ENCODE measurements at places on chromosomes 4 and X. TPM values are rescaled to one million over a fixed set of nuclear protein-coding genes. Genes with fewer than 3 reads are reported as not detected.

GRCh38 chrX:17737986-17738713 lies 857 bp downstream of the SCML1 start:
- DNase-seq: no peak

DNA sequence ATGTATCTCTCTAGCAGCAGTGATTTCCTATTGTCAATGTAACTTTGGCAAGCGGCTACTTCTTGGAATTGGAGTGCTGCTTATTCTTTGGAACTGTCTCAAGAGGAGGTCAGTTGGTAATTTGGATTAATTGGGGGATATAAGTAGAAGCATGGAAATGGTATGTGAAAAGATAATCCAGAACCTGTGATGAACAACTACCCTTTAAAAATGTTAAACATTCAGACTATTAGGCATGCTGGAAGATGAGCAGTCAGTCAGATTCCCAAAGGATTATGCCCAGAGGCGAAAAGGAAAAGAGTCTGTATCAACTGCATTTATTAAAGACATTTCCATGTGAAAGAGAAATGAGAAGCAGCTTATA lies 62.5 kb downstream of the SEC24D start:
- DNase-seq: no peak

DNA sequence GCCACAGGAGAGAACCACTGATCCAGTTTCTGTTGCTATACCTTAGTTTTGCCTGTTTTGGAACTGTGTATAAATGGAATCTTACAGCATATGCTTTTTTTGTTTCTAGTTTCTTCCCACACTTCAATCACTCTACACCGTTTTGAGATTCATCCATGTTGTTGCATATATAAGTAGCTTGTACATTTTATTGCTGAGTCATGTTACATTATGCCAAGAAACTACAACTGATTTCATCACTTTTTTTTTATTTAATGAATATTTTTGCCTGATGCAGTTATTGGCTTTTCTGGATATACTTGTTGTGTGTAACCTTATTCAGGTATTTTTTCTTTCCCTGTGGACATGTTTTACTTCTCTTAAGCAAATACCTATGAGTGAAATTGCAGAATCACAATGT lies 1135.9 kb downstream of the RAPGEF2 start:
- no peak for DNase-seq

DNA sequence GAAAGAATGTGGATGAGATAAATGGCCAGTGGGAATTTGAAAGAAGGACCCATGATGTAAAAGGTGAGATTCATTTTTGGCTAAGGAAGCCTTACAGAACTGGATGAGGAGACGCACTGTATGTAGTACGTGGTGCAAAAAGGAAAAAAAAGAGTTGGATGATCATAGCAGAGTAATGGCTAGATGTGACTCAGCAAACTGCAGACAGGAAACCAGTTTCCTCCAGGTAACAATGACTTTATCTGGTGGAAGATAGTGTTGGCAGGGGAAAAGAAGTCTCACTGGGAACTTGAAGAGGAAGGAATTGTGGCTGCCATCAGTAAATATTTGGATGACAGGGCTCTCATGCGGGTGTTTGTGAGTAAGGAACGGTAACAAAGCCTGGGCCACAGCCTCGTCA lies 243.2 kb downstream of the CPE start:
- DNase-seq: no peak

DNA sequence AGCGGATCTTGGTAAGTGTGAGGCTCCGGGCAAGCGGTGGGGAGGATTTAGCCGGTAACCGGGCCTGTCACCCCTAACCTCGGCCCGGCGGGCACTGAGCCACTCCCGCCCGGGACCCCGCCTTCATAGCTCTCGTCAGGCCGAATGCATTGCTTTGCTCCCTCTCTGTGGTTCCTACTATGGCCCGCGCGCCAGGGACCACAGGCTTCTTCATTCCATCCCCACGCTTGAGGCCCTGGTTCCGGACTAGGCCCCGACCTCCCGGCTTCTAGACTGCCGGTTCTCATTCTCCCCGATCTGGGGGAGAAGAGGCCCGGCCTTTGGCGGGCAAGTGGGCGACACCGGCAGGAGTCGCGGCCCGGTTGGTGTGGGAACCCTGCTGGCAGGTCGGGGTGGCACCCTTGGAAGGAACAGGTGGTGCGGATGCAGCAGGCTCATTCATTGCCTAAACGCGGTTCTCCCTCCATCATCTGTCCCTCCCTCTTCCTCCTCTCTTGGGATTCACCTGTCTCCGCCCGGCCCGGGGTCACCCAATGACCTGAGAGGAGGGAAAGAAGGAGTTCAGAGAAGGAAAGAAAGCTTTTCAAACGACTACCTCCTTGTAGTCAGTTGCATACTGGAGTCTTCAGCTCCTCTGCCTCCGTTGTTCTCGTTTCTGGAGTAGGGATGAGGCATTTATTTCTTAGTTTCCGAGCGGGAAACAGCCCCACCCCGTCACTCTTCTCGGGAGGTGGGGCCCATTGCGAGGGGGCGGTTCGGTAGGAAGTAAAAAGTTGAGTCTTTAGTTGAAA lies at the start of gene NDUFC1:
NDUFC1 (minus strand) TSS at position 657 of the 791 bp plus-strand sequence. CDS start 6,679 bp downstream, outside the sequence.
- DNase-seq: peak; percentile 77

DNA sequence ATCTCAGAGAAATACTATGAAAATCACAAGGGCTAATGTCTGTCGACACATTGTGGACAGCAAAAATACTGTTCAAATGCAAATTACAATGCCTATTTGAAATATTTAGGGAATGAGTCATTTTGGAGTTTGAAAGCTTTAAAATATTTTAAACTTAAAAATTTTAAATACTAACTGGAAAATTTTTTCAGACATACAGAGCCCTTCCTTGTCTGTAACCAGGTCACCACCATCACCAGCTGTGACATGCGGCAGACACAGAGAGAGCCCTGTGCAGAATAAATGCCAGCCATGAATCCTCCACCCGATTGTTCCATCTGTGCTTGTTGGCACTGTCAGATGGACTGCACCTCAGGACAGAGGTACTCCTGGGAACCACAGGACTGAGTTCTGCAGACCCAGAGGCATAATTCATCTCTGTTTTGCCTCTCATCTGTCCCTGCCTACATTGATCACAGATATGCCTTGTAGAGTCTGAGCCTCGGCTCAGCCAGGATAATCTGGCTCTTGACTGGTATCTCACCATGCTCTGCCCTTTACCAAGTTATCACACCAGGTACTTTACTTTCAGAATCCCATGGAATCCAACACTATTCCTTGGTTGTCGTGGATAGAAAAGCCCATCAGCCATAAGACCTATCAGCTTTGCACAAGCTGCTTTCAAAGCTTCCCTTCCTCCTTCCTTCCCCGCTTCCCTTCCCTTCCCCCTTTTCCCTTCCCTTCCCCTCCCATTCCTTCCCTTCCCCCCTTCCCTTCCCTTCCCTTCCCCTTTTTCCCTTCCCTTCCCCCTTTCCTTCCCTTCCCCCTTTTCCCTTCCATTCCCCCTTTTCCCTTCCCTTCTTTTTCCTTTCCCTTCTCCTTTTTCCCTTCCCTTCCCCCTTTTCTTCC lies 67.2 kb downstream of the TBC1D9 start:
- no peak for DNase-seq

DNA sequence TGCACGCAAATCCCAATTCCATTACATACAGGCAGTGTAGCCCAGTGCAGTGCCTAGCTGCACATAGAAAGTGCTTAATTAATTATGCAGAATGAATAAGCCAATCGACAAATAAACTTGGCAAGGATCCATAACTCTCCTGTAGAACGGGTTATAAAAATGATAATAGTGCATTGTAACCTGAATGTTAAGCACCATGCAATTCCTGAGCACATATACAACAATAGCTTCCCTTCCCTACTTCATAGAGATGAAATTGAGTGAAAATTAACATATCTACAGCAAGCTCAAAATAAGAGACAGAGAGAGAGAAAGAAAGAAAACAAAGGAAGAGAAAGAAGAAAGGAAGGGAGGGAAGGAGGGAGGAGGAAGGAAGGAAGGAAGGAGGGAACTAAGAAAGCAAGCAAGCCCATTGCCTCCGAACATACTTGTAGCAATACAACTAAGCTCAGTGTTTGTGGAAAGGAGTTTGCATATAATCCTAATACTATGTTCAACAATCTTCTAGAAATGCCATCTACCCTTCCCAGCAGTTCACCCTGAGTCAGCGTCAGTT lies 1074.0 kb upstream of the LCORL start:
- no peak for DNase-seq

DNA sequence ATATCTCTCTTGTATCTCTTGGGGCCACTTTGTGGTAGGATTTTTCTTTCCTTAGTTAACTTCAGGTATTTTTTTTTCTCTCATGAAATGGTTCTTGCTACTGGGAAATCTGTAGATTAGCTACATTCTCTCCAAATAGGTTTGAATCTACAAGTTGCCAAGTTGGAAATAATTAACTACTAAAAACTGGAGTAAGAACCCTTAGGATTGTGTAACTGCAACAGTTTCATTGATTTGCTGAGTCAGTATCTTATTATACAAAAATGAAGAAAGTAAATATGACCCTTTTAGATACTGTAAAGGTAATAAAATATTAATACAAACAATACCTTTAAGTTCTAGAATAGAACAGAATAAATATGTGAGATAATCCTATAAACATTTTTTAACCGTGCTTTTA lies 327.9 kb downstream of the CXXC4 start:
- no peak for DNase-seq

GRCh38 chr4:159163521-159163920 lies 60.6 kb downstream of the RAPGEF2 start:
- no peak for DNase-seq

DNA sequence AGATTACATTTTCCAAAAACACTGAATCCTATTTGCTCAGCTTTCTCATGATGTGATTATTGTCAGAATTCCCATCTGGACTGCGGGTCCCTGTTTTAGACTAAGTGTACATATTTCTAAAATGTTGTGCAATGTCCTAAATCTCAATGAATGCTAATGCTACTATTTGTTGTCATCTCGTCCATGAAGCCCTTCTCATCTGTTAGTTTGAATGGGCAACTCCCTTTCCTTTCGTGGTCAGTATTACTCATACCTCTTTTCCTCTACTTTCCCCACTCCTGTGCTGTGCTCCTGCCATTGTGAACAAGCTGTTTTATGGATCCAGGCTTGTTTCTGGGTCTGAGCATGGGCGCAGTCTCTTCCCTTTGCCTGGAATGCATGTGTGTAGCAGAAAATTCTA lies 91.0 kb downstream of the MID1 start:
- DNase-seq: no peak

DNA sequence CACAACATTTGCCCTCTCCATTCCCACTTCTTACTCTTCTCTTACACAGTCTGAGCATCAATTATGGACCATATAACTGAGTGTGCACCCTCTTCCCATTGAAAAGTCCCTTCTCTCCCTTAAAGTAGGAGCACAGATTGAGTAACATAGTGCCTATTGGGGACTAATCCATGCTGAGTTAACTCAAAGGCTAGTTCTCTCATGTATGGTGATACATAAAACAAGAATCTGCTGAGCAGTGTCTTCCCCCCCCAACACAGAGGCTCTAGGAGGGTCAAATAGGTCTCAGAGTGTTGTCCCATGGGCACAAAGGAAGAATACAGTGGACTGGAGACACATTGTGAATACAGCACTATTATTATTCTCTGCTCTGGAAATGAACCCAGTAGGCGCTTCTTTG lies 274.6 kb upstream of the BOD1L1 start:
- DNase-seq: no peak

- DNase-seq: no peak
These were observed 8.6 kb downstream of the BLOC1S4 start for GRCh38 chr4:6724421-6725111.

DNA sequence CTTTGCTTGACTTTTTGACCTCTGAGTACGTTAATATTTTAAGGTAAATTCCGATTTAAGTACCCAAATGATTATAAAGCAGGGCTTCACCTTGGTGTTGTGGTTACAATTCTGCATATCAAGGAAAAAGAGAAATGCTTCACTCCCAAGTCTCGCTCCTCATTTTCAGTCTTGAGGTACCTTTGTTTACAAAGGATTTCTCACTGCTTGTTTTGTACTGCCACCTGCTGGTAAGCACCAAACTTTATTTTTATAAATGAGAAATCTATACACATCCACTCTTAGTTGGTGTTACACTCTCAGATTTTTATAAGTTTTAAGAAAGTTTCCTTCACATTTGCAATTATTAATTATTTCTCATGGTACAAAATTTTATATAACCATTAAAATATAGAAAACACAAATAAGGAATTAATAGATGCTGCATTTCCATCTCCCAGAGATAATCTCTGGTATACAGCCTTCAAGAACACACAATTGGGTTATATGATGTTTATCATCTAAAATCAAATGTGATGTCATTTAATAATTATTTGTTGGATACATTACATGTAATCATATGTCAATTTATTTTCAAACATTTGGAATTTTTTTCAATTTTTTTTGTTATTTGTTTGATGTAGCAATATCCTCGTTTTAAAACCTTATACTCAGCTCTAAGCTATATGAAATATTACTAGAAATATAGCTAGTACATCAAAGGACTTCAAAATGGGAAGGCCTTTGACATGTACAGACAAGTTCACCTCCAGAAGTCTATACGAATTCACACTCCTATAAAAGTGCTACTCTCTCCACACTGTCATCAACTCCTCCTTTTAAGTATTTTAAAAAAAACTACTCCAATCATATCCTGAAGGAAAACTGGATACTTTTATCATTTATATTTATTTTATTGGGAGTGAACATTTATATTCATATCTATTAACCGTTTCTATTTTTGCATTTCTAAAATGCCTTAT lies 179.9 kb downstream of the KCNIP4 start:
- DNase-seq: no peak

GRCh38 chr4:125115476-125115875 lies 199.3 kb upstream of the FAT4 start:
- no peak for DNase-seq

DNA sequence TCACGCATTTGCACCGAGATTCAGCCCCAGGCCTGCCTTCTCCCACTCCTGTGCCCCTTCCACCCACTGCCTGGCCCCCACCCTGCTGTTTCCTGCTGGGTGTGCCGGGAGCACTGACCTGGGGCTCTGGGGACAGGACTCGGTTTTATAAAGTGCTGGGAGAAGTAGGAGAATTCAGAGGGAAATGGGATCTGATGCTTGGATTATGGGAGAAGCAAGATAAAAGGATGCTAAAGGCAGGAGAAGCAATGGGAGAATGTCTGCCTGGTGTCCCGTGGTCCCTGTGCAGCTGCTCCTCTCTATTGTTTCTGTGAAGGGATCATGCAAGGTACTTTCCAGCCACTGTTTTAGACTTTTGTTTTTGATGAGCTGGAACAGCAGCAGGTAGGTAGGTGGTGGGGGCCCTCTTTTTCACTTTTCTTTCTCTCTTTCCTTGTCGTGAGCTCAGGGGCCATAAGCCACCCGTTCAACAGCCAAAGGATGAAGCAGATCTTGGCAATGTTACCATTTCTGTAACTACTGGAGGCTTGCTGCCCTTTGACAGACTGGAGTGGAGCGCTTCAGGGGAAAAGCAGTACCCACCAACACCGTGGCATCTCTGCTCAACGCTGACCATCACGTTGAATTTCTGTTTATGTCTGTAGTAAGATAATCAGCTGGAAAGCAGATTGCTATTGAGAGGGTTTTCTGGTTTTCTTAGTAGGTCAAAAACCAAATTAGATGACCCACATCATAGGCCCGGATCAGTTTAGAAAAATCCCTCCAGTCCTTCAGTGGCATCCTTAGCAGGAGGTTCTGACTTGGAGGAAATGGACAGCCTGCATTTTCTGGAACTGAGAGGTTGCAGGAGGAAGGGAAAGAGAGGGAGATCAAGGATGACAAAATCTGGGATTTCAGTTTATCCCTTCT lies 63.8 kb upstream of the ENPP6 start:
- DNase-seq: no peak

Gene MXRA5
- not detected for total RNA-seq

Gene BEX2
- 2.6 TPM for total RNA-seq

Gene MUC7
- total RNA-seq: not detected

Gene CISD2
- total RNA-seq: 31.1 TPM

Gene PNMA6A
- total RNA-seq: 0.20 TPM

Gene UGT2B10
- not detected for total RNA-seq

Gene HPGD
- total RNA-seq: 7.3 TPM

Gene FLNA
- 574 TPM for total RNA-seq

Gene JAKMIP1
- total RNA-seq: 16.3 TPM

Measured in natural killer cell treated with Interleukin-12 subunit alpha and Interleukin-12 subunit beta and Interleukin-15 and Interleukin-18, amount 100 ng/mL, for 72 hours (primary cell).